ENCODE measurements at places on chromosomes 4 and X.

DNA sequence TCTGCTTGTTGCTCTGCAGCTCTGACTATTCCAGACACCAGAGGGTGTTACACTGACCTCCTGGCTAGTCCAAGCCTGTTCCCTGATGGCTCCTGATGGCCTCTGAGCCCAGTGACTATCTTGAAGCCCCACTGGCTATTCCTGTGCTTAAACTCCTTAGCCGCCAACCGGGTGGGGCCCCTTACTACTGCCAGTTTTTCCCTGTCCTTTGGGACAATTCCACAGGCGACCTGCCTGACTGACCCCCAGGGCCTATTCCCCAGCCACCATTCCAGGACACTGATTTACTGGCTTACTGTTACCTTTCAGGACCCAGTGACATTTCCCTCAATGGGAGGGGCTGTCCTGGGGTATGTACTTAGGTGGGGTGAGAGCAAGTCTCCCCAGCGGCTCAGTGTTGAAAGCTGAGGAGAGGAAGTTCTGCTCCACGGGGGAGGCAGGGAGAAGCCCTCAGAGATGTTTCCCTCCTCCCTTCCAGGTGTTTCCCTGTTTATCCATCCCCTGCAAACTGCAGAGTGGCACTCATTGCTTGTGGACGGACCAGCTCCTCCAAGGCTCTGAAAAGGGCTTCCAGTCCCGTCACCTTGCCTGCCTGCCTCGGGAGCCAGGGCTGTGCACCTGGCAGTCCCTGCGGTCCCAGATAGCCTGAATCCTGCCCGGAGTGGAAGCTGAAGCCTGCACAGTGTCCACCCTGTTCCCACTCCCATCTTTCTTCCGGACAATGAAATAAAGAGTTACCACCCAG lies 4.0 kb downstream of the TIMP1 start:
- DNase-seq: no peak

- DNase-seq: no peak
Measured at GRCh38 chrX:966396-967070, 245.9 kb downstream of the CRLF2 start.

GRCh38 chr4:52037689-52038102 lies 403 bp downstream of the SGCB start:
- peak; percentile 8 for DNase-seq

- DNase-seq: no peak
Measured at GRCh38 chr4:158280856-158281255, 70.6 kb downstream of the TMEM144 start.

DNA sequence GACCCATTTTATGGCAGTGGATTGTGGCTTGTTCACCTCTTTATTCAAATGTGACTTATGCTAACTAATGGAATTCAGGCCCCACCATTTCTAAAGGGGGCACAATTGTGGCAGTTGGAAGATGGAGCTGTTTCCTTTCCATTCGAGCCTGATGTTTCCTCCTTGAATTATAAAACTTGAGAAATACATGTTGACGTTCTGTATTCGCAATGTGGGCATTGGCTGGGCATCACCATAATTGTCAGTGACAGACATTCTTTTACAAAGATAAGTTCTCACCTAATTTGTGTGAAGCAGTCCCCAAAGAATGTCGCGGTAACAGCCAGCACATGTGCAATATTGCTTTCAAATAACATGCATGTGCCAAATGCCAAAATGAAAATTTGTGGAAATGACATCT lies 1070.2 kb upstream of the TENM3 start:
- no peak for DNase-seq

GRCh38 chrX:102339312-102340298 lies 92.6 kb downstream of the NXF2 start:
- DNase-seq: peak; percentile 13

DNA sequence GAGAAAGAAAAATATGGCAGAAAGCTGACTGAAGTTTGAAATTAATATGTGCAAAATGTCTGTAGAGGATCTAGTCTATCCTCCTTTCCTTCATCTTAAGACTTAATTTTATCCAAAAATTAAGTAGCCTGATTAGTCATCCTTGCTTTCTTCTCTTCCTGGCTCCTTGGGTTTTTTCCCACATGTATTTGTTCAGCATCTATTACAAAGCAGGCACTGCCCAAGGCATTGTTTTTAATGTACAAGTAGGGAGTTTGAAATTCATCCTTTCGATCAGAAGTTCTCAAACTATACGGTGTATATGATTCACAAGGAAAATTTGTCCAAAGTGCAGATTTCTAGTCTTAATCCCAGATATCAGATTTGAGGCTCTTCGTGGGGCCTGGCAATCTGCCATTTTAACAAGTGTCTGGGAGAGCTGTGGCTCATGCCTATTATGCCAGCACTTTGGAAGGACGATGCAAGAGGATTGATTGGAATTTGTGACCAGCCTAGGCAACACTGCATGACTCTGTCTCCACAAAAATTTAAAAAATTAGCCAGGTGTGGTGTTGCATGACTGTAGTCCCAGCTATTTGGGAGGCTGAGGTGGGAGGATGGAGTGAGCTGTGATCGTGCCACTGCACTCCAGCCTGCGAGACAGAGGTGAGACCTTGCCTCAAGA lies 19.4 kb upstream of the YTHDC1 start:
- DNase-seq: no peak

DNA sequence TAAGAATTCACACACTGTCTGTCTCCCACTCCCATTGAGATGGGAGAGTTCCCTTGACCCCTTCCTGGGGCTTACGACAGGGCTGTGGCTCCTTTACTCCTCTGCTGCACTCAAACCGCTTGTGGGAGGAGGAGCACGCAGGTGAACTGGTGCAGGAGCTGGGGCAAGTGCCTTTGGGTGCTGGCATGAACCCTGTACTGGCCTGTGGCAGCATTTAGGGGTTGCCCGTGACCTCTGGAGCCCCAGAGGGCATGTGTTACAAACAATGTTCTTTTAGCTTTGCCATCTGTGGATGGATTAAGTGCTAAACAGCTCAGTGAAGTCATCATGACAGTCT lies 21.8 kb upstream of the FTHL17 start:
- DNase-seq: no peak

DNA sequence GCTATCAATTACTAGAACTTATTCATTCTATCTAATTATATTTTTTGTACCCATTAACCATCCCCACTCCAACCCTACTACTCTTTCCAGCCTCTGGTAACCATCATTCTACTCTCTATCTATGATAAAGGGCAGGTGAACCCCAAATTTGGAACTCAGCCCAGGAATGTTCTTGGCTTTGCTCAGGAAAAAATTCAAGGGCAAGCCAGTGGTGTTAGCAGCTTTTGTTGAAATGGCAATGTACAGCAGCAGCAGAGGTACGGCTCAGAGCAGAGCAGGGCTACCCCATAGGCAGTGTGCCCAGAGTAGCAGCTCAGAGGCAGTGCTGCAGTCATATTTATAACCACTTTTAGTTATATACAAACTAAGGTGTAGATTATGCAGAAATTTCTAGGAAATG lies 138.2 kb downstream of the RNF150 start:
- DNase-seq: no peak

- DNase-seq: peak; percentile 9
Measured at GRCh38 chr4:140851032-140851636, 94.9 kb upstream of the TBC1D9 start.

DNA sequence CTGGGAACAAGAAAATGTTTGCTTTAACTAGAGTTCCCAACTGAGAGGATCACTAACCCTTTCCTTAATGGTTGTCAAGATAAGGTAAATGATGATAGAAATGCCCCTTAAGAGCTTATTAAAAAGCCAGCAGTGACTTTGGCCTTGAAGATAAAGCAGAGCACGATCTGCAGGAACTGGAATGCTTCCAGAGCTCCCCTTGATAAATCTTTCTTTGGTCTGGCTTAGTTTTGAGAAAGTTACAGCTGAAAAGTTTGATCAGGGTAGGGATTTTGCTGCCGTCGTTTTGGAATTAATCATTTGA lies 64.0 kb downstream of the PTTG2 start:
- no peak for DNase-seq

GRCh38 chrX:46180258-46180687 lies 364.9 kb downstream of the ZNF674 start:
- DNase-seq: no peak

GRCh38 chr4:8582436-8582835 lies 2.2 kb downstream of the GPR78 start:
- DNase-seq: no peak

DNA sequence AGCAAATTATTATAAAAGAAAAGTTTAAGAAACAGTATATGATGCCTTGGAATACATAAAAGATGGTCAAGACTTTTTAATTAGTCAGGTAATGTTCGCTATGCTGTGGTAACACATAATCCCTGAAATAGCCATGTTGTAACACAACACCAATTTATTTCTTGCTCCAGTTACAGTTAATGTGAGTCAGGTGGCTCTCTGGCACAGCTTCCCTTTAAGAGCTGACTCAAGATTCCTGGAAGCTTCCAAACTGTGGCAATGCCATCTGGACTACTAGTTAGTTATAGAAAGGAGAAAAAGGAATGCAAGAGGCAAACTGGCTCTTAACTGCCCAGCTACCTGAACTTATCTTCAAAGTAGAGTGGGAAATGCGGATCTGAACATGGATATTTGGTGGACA lies 210.5 kb downstream of the CHM start:
- no peak for DNase-seq

GRCh38 chr4:180665994-180666824 lies 1577.0 kb upstream of the TENM3 start:
- DNase-seq: peak; percentile 2

DNA sequence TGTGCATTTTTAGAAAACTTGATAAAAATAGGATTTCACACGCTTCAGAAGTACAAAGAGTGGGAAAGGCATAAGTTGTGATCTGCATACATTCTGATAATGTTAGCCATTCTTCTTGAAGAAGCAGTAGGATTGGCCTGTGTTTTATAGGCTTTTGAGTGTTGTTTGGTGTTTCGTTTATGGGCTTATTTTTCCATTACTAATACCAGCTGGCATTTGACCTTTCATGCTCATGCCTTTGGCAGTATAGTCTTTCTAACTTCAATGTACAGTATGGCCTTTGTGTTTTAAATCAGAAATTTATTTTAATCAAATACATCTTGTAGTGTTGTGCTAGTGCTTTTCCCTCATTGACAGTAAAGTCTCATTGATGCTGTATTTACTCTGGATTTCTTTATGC lies 51.5 kb upstream of the SLC4A4 start:
- no peak for DNase-seq

DNA sequence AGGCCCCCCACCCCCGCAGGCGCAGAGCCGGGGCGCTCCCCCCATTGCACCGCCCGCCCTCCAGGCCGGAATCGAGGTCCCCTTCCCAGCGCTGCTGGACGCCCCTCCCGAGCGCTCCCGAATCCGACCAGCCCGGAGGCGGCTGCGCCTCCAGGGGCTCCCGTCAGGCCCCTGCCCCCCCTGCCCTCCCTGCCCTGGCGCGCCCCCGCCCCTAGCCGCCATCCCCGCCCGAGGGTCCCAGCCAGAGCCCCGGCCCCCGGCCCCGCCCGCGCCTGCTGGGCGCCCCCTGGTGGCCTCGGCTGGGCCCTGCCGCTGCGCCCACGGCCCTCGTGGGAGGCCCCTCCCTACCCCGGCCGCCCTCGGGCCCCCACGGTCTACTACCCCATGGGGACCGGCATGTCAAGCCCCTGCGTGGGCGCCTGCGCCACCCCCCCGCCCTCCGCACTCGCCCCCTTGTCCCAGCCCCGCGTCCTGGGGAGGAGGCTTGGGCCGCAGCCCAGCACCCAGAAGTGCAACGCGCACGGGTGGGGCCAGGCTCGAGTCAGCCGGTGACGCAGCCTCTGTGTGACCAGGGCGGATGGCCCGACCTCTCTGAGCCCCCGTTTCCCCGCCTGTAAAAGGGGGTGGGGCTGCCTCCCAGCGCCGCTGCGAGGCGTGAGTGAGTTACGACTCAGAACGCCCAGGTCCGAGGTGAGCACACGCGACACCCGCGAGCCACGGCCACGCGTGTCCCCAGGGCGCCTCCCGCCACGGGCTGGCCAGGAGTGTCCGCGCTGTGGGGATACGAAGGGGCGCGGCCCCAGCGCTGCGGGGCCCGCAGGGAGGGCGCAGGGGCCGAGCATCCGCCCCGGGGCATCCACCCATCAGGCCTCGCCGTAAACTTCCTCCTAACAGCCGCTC lies 104.9 kb downstream of the FAM53A start:
- peak; percentile 81 for DNase-seq

GRCh38 chr4:156659570-156659969 lies 312.0 kb downstream of the PDGFC start:
- no peak for DNase-seq

GRCh38 chr4:98310867-98311266 lies 49.7 kb downstream of the RAP1GDS1 start:
- DNase-seq: no peak

DNA sequence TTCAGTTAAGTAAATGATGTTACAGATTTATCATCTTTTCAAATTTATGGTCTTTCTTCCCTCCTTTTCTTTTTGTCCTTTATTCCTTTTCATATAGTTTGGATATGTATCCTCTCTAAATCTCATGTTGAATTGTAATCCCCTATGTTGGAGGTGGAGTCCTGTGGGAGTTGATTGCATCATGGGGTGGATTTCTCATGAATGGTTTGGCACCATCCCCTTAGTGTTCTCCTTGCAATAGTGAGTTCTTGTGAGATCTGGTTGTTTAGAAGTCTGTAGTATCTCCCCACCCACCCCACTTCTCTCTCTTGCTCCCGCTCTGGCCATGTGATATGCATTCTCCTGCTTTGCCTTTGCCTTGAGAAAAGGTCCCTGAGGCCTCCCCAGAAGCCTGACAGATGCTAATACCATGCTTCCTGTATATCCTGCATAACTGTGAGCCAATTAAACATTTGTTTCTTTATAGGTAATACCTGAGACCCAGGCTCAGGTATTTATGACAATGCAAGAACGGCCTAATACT lies 236.7 kb downstream of the PRDM5 start:
- no peak for DNase-seq

DNA sequence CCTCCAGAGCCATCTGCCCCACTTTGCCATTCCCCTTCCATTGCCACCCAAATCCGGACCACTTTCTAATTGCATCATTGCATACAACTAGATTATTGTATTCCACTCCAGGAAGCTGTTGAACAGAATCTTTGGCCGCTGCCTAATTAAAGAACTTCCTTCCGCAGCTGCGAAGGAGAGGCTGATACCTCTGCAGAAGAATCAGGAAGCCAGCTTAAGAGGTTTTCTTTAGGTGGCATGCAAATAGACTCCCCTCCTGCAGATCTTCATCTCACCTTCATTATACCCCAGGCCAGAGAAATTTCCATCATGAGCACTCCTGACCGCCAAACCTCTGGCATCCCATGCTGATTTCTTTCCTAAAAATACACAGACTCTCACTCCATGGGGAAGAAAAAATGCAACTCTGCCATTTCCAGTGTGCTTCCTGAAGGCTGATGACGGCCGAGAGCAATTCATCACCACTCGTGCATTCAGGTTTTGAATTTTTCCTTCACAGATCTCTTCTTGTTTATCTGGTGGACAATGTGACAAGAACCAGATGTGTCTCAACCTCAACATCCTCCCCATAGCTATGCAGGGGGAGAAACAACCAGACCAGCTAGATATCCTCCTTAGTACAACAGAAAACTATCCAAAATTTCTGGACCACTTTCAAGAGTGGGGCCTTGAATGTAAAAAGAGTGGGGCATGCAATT lies 31.2 kb downstream of the LGI2 start:
- no peak for DNase-seq

- no peak for DNase-seq
Measured at GRCh38 chr4:54661169-54661568, 3.4 kb downstream of the KIT start.

Measured in CD4-positive, alpha-beta T cell treated with Interleukin-15 for 4 hours (primary cell).